ENCODE measurements at places on chromosomes 7 and 10.

DNA sequence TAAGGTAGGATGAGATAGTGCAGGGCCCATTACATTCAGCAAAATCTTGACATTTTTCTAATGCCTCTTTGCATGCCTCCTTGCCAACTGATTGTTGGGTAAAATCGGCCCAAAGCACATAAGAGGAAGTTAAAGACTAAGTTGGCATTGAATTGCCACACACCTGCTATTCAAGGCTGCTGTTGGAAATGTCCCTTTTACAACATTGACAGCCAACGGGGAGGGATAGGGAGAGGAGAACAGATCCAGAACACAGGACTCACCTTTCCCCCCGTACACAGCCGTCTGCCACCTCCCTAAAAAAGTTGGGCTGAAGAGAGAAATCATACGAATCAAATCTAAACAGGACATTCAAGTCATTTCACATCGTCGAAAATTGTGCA lies 695 bp downstream of the FAM237B start:
- DNase-seq, result no peak

GRCh38 chr10:24901686-24902399 lies 50.6 kb downstream of the PRTFDC1 start:
- DNase-seq, result peak; percentile 47

- no peak for DNase-seq
Measured at GRCh38 chr10:34254596-34254995, 560.5 kb downstream of the PARD3 start.

DNA sequence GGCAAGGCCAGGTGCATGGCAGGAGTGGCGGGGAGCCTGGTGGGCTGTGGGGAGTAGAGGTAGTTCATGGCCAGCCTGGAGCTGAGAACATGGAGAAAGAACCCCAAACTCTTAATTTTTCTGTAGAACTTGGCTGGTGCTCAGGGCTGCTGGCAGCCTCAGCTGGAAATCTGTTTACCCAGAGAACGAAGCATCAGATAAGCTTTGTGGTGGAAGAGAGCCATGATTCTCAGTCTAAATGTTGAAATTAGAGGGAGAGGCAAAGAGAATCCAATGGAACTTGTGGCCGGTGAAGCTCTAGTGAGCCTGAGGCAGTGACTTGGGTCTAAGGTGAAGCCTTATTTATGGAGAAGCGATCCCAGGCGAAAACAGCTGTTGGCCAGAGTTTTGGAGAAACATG lies 126.4 kb downstream of the CCDC3 start:
- DNase-seq, result no peak

GRCh38 chr7:14639329-14639728 lies 263.2 kb downstream of the DGKB start:
- DNase-seq, result no peak

DNA sequence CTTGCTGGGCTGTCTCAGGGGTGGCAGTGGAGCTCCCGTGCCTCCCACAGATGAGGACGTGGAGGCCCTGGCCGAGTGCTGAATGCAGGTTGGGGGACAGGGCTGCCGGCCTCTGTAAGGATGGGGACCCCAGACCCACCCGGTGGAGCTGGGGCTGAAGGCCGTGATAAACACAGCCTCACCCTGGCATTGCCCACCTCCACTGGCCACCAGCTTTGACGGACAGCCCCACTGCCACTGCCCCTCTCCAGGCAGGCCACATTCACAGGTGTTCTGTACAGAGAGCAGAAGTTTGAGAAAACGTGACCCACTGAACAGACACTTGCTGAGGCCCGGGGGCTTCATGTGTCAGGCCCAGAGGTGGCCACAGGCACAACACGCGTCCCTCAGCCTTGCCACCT lies 126.2 kb downstream of the LHPP start:
- no peak for DNase-seq

GRCh38 chr7:115267503-115267902 lies 345.6 kb downstream of the MDFIC start:
- DNase-seq, result no peak

DNA sequence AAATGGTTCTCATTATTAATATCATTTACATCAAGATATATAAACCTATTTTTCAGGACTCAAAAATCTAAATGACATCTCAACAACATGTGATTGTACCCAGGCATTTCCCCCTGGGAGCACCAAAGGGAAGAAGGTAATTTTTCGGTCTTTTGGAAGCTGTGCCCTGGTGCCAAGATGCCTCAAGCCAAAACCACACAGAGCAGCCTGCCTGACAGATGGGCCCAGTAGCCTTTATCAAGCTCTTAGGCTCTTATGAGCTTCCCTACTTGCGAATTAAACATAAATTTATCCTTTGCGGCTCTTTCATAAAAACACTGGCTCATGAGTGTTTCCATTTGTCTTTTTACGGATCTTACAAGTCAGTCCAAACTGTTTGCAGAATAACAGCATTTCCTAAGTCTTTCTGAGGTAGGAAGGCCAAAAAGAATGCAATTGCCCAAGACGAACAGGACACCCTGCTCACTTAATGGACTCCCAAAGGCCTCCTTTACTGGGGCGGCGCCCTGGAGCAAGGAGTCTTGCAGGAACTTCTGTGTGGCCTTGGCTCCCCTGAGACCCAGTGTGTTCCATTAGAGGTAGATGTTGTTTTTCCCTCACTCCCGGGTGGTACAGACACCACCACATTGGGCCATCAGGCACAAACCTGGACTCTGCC lies 4.1 kb upstream of the RASSF4 start:
- DNase-seq, result no peak

GRCh38 chr10:112955582-112956421 lies 5.8 kb downstream of the TCF7L2 start:
- no peak for DNase-seq

DNA sequence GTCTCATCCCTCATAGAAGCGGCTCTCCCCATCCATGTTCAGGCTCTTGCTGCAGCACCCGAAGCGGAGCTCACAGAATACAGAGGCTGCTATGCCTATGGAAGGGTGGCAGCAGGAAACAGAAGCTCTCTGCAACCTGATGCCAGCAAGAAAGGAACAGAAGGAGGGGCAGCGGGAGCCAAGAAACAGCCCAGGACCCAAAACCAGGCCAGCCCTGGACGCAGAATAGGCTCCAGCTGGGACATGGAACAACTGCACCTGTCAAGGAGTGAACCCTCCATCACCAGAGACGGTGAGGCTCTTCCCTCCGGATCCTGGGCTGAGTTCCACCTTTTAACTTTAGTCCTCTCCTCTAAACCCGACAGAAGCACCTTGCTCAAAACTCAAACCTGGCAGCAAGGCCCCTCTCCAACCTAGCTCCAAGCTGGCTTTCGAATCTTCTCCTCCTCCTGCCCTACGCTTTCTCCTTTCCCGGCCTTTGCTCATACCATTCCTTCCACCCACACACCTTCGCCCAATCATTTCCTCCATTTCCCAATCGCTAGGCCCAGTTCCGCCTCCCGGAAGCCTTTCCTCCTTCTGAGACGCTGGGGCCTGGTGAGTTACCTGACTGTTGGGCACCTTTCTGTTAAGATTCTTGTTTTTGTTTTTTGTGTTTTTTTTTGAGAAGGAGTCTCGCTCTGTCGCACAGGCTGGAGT lies 122.8 kb upstream of the ZNF92 start:
- no peak for DNase-seq

GRCh38 chr7:102866535-102867215 lies 46.1 kb upstream of the LRRC17 start:
- DNase-seq, result no peak

DNA sequence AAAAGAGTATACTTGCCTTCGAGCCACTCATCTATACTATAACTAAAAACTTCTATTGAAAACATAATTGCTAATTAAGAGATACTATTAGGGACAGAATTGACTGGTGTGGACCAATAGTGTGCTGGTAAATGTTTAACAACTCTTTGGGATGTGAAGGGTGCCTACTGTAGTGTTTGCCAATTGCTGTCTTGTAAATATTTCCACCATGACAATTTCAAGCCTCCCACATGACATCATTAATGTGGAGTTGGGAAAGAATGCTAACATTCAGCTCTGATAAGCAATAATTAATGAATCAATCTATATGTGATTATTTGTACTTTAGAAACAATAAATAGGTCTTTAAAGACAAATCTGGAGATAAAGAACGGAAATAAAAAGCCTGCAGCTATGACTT lies 136.8 kb downstream of the DGKB start:
- DNase-seq, result no peak

DNA sequence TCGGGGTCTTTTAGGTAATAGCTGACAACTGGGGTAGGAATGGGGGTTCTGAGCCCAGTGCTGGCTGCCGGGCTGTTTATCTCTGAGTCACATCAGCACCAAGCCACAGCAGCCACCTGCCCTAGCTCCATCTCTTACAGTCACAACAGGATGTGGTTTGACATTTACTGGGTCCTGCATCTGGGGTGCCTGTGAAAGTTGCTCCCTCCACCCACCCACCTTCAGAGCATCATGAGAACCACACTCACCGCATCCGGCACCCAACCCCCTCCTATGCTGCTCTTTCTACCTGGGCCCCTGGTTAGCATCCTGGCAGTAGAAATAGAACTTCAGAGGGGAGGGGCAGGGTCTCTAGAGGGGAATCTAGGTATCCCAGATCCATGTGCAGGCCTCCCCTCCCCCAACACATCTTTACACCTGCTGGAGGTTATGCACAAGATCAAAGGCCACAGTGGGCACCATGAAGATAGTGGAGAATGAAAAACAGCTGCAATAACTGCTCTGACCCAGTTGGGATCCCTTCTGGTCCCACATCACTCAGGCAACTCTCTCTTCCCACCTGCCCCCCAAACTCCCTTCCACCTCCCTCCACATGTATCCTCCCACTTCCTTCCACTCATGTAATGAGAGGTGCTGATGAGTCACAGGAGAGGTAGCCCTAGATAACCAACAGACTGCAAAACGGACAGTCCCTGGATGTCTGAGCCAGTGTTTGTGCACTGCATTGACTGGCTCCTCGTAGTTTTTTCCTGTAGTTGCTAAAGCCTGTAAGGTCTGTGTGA lies 38.2 kb downstream of the PRSS2 start:
- DNase-seq, result peak; percentile 49

- no peak for DNase-seq
Measured at GRCh38 chr10:44756216-44756615, 154.9 kb upstream of the TMEM72 start.

- no peak for DNase-seq
Measured at GRCh38 chr10:36882781-36883180, 242.6 kb upstream of the ANKRD30A start.

DNA sequence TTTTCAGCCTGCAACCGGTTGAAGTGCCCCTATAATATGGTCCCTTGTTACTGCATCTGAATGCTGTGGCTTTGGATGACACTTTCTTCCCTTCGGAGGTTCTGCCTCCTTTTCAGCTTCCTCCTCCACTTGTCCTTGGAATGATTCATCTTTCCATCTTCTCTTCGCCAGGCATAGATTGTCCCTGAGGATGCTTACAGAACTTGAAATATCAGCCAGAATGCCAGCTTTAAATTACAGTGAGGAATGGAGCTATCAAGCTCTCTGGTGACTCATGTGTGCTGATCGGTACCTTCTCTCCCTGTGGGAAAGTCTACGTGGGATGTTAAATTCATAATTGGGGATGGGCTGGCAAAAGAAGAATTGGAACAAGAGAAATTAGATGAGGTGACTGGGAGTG lies 45.9 kb upstream of the PDK4 start:
- DNase-seq, result no peak

DNA sequence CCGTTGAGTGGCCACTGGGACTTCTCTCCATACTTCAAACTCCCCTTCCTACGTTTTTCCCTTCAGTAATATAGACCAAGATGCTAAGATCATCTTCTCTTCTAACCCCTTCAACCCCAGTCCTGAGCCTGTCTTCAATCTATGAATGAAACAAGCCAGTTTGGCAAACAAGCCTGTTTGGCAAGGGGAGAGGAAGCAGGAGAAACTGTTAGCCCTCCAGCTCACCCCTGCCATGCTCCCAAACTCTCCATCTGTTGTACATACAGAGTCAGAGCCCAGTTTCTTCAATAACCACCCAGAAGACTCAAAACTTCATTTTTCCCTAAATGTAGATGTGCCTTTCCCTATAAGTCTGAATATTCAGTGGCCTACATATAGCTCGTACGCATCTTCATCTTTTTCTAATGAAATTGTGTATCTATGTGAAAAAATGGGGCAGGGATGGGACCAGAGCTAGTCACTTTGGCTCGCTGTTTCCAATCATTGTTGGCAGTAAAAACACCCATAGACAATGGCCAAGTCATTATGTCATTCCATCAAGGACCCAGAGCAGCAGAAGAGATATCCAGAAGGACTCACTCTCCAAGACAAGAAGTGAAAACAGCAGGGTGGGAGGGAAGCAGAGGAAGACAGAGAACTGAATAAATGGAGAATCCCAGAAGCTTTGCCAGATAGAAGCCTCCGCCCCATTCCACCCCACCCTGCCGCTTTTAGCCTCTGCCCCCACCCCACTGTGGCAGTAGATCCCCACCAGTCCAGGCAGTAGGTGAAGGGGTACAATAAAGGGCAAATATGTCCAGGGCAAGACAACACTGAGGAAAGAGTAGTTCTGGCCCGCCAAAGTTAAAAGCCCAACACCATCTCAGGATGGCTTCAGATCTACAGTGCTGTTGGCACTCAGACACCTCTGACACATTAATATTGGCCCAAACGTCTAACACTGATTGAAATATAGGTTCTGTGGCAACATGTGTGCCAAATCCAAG lies 87.3 kb downstream of the DOCK4 start:
- no peak for DNase-seq

GRCh38 chr7:42650171-42650570 lies 261.7 kb downstream of the C7orf25 start:
- DNase-seq, result no peak

GRCh38 chr7:102262546-102262945 lies 24.1 kb upstream of the SH2B2 start:
- DNase-seq, result no peak

- no peak for DNase-seq
Measured at GRCh38 chr10:83222832-83223742, 916.2 kb upstream of the GHITM start.

DNA sequence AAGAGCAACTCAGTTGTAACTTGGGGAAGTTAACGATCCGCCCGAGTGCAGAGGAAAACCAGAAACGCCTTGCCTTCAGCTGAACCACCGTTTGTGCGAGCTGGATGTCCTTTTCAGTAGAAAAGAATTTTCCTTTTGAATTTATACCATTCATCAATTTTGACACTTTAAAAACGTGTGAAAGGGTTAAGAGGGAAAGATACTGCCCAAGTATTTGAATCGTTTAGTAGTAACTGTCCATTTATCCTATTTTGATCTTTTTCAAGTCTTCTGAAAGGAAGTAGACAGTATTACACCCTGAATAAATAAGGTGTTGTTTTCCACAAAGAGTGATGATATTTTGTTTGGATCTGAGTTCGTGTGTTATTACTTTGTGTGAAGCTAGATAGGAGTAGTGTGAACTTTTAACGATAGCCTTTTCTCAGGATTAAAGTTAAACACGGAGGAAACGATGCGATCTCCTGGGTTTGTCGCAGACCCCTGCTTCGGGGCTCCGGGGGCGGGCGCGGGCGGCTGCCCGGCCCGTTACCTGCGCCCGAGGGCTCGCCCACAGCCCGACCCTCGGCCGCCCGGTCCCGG lies 830 bp upstream of the BMI1 start:
- peak; percentile 32 for DNase-seq

All from hematopoietic multipotent progenitor cell treated with erythropoietin and hydrocortisone succinate and interleukin-3 and kit ligand, for 15 days (in vitro differentiated cells).